ENCODE measurements at places on chromosomes 11 and 22.

- no peak for DNase-seq
These were observed 206.0 kb downstream of the DYNC2H1 start for GRCh38 chr11:103315248-103315647.

DNA sequence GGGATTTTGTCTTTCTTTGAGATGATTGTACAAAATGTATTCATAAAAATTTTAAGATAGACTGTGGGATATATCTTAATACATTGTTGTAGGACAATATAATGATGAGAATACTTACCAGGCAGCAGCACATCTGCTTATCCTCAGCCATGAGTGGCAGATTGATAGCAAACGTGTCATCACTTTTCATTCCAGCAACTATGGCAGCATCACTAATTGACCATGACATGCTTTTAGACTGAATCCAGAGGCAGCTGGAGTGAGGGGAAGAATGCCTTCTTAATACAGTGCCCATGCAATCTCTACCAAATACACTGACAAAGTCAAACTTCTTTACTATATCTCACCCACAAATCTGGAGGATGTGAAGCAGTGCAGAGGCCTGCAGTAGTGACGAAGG, 755.2 kb upstream of the RAG2 start:
- no peak for DNase-seq

- no peak for DNase-seq
These were observed 5.3 kb upstream of the ACR start for GRCh38 chr22:50732681-50733080.

DNA sequence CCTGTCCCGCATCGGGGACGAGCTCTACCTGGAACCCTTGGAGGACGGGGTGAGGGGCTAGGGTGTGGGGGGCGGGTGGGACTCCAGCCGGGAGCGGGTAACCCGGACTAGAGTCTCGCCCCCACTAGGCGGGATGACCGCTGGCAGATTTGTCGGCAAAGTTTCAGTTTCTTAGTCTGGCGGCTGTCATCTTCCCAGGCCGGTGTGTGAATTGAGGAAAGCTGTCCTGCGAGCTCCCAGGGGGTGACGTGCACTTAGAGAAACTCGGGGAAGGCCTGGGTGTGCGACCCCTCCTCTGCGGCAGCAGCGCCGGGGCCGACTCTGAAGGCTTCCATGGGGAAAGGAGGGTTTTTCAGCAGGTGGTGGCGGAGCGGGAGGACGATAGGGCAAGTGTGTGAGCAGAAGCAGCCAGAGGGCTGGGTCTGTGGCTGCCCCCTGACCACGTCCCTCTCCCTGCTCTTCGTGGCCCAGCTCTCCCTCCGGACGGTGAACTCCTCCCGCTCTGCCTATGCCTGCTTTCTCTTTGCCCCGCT, 463 bp downstream of the RAD9A start:
- peak; percentile 40 for DNase-seq

GRCh38 chr11:100769617-100770016, 82.5 kb downstream of the ARHGAP42 start:
- DNase-seq: no peak

DNA sequence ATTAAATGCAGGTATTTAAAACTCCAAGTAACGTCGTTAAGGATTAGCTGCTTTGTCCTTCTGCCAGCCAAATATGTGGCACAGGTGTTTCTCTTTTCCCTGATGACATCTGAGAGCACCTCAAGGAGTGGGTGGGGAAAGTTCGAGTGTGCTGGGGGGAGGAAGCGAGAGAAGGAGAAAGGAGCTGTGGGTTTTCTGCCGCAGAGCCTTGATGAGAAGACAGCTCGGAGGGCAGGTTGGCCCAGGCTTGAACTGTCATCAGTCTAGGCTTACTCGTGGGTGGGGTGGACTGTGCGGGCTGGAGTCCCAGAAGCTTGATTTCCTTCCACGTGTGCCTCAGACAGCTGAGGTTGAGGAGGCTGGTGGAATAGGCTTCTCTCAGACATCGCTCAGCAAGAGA, 15.2 kb upstream of the SORL1-AS1 start:
- no peak for DNase-seq
